ENCODE measurements at places on chromosomes 7 and 10.

GRCh38 chr10:101780187-101780817, 2.9 kb downstream of the NPM3 start:
- no peak for DNase-seq

DNA sequence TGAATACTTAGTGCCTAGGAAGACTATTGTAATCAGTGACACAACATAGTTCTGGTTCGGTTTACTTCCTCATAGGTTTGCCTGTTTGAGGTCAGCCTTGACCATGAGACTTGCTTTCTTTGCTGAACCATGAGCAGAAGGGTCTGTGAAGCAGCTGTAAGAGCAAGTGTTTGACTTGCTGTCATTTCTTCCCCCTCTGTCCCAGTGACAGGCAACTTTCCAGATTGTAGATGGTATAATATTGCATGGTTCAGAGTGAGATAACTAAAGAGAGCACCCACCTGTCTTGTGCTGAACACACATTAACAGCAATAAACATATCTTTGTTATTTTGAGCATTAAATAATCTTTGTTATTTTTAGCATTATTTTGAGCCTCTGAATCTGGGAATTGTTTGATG, 9.3 kb upstream of the RTKN2 start:
- no peak for DNase-seq

DNA sequence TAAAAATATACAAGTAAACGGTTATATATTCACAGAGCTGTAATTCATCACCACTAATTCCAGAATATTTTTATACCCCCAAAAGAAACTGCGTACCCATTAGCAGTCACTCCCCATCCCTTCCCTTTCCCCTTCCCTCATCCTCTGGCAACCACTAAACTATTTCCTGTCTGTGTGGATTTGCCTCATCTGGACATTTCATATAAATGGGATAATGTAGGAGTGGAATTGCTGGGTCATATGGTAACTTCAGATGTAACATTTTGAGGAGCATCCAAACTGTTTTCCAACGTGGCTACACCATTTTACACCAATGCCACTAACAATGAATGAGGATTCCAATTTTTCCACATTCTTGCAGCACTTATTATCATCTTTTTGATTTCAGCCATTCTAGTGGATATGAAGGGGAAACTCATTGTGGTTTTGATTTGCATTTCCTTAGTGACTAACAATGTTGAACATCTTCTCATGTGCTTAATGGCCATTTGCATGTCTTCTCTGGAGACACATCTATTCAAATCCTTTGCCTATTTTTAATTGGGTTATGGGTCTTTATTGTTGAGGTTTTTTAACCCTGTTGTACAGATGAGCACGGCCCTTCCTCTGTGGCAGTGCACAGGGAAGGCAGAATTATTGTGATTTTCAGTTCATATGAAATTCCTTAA, 79.2 kb downstream of the RBM20 start:
- DNase-seq: no peak

DNA sequence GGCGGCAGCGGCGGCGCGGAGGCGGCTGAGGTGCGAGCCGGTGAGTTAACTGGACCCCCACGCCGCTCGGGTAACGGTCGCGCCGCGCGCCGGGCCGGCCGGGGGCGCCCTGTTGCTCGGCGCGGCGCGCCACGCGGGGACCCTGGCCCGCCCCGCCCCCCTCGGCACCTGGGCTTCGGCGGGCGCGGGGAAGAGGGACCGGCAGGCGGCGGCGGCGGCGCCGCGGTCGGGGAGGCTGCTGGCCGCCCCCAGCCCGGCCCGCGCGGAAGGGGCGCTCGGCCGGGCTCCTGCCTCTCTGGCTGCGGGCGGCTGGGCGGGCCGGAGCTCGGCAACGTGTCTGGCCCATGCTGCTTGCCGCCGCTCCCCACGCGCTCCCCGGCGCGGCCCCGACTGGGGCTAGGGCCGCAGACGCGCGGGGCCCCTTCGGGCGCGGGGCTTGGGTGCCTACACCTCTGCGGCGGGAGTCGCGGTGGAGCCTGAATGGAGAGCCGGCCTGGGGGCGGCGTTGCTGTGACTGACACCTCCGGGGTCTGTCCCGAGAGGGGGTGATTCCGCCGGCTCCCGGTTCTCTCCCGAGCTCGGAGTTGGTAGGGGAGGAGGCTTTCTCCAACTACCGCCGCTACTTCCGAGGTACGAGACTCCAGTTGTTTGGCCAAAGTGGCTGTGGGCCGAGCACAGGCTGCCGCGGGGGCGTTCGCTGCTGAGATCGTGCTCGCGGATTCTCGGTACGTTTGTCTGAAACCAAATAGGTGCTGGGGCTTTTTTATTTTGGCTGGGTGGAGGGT, 494 bp downstream of the PALS2 start:
- DNase-seq: peak; percentile 18

DNA sequence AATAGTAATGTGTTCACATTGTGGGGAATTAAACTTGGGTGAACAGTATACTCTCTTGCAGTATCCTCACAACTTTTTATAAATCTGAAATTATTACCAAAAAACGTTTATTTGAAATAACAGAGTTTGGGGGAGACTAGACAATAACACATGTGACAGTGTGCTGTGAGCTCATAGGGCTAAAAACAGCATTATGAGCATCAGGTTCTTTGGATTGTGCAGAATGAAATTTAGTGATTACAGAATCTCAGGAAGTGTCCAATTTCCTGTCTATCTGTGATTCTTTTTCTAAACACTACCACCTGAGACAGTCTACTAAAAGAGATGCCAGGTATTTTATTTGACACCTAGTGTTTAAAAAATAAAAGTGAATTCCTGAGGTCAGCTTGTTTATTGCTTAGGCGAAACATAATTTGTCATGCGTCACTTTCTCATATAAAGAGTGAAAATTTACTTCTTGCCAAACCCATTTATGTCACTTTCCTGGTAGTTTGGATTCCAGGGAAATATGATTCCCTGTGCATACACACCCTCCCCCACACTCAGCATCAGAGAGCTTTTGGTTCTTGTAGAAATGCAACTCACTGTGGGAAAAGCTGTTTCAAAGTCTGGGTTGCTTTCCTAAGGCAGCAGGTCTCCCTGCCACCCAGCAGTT, 71.2 kb downstream of the AOAH start:
- no peak for DNase-seq

DNA sequence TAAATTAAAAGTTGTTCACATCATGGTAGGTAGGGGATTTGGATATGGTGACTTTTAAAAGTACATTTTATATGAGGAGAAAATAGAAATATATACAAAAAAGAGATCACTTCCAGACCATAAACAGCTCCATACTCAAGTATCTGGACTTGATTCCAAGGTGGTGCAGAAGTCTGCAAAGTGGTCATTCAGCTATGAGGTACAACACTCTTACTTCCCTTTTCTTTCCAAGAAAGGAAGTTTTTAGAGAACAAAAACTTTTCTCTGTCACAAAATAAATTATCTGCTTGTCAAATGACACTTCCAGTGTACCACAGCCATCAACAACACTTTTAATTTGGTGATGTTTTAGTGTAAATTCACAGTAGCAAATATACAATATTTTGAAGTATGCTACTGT, 1013.5 kb downstream of the GATA3 start:
- no peak for DNase-seq

DNA sequence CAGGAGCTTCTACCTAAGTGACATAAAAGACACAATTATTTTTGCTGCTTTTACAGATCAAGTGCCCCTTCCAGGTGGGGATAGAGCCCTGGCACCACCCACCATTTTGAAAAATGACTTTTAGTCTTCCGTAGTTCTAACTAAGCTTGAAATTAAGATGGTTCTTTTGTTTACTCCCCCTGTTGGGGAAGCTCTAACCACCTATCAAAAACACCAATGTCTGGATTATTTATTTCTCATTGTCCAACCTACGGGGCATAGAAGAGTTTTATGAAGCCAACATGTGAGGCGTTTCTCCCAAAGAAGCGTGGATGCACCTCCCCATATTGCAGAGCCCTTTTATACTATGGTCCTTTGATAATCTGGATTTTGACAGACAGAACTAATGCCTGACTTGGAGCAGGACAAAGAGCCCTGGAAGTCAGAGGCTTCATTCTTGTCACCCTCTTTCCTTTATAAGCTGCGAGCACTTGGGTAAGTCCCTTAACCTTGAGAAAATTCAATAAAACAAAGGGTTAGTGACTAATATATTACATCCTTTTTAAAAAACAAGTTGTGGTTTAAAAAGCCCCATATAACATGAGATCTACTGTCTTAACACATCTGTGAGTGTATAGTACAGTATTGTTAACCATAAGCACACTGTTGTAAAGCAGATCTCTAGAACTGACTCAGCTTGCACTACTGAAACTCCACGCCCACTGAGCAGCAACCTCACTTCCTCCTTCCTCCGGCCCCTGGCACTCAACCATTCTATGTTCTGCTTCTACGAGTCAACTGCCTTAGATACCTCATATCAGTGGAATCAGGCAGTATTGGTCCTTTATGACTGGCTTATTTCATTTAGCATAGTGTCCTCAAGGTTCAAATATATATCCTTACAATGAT, 67.5 kb downstream of the ATXN7L1 start:
- peak; percentile 87 for DNase-seq

GRCh38 chr10:49309691-49310411, 10.9 kb downstream of the C10orf71 start:
- no peak for DNase-seq

GRCh38 chr10:31770307-31770902, 158.2 kb downstream of the ARHGAP12 start:
- peak; percentile 47 for DNase-seq

DNA sequence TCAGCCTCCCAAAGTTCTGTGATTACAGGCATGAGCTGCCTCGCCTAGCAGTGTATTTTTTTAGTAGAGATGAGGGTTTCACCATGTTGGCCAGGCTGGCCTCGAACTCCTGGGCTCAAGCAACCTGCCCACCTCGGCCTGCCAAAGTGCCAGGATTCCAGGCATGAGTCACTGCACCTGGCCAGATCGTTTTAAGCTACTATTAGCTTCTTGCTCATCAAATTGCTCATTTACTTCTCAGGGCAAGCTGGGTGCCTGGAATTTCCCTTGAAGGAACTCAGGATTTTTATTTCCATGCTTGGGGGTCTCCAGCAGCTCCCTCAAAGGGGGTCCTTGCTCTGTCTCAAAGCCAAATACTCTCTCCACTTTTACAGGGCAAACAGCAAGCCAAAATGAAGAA, 798.0 kb upstream of the AUTS2 start:
- DNase-seq: no peak

GRCh38 chr10:125060026-125060425, 100.3 kb downstream of the CTBP2 start:
- no peak for DNase-seq

- no peak for DNase-seq
Measured at GRCh38 chr10:86486856-86487255, 34.7 kb downstream of the WAPL start.

Measured in activated CD4-positive, alpha-beta T cell treated with anti-CD3 and anti-CD28 coated beads, Interleukin-2, amount 50 U/mL, for 24 hours (primary cell).